ENCODE measurements at places on chromosomes 16 and 17. TPM values are rescaled to one million over a fixed set of nuclear protein-coding genes. Genes with fewer than 3 reads are reported as not detected.

GRCh38 chr17:70184207-70184606, 14.9 kb downstream of the KCNJ2 start:
- no peak overlapping the region for H3K27ac ChIP-seq
- no peaks in the 10 kb centered on the region for H3K27me3 ChIP-seq
- H3K4me1 ChIP-seq = no peaks in the 10 kb centered on the region
- no peak overlapping the region for H3K4me3 ChIP-seq
- H3K36me3 ChIP-seq = no peaks in the 10 kb centered on the region
- no peak for DNase-seq

GRCh38 chr17:39769974-39770587, 32.3 kb downstream of the GRB7 start:
- DNase-seq = peak; percentile 84
- peaks cover 84% of the 10 kb centered on the region for H3K4me1 ChIP-seq
- H3K27ac ChIP-seq = peak overlapping the region; percentile 85
- no peak overlapping the region for H3K4me3 ChIP-seq
- H3K27me3 ChIP-seq = no peaks in the 10 kb centered on the region

Gene OTOP2
- not detected for total RNA-seq

- H3K27ac ChIP-seq = no peak overlapping the region
- DNase-seq = no peak
- no peaks in the 10 kb centered on the region for H3K27me3 ChIP-seq
- H3K4me3 ChIP-seq = no peak overlapping the region
- H3K4me1 ChIP-seq = no peaks in the 10 kb centered on the region
- no peaks in the 10 kb centered on the region for H3K36me3 ChIP-seq
These were observed 10.9 kb downstream of the CDRT4 start for GRCh38 chr17:15456496-15456895.

- no peak for DNase-seq
- H3K4me3 ChIP-seq = no peak overlapping the region
- H3K36me3 ChIP-seq = peaks cover 7% of the 10 kb centered on the region
- no peak overlapping the region for H3K27ac ChIP-seq
These were observed 6.7 kb downstream of the SDR42E1 start for GRCh38 chr16:82004601-82005000.

GRCh38 chr17:67412032-67412431, 35.0 kb downstream of the PITPNC1 start:
- H3K36me3 ChIP-seq = no peaks in the 10 kb centered on the region
- H3K27ac ChIP-seq = peak overlapping the region; percentile 11
- no peak overlapping the region for H3K4me3 ChIP-seq

GRCh38 chr17:42531455-42532354, 4.3 kb upstream of the NAGLU start:
- H3K4me1 ChIP-seq = peaks cover 54% of the 10 kb centered on the region
- H3K4me3 ChIP-seq = peak overlapping the region; percentile 33

DNA sequence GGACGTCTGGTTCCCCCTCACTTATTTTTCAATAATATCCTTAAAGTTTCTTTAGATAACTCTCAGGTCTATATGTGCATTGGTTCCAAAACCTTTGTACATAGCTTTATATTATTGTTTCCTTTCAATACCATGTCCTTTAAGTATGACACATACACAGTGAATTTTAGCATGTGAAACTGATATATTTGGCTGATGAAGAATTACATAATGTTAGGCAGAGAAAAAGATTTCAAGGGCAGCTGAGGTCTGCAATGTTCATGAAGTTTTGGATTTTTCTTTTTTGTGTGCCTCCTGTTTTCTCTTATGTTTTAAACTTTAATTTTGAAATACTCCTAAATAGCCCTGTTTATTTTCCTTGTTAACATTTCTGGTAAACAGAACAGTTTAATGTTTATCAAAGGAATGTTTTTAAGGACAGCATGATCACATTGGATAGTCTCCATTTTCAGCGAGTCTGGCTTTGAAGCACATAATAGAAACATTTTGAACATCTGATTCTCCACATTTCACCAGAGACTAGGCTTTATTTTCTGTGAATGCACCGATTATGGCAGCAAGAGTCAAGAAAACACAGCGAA, 32.9 kb upstream of the FBXO47 start:
- peaks cover 11% of the 10 kb centered on the region for H3K4me1 ChIP-seq
- no peaks in the 10 kb centered on the region for H3K27me3 ChIP-seq
- no peak for DNase-seq

DNA sequence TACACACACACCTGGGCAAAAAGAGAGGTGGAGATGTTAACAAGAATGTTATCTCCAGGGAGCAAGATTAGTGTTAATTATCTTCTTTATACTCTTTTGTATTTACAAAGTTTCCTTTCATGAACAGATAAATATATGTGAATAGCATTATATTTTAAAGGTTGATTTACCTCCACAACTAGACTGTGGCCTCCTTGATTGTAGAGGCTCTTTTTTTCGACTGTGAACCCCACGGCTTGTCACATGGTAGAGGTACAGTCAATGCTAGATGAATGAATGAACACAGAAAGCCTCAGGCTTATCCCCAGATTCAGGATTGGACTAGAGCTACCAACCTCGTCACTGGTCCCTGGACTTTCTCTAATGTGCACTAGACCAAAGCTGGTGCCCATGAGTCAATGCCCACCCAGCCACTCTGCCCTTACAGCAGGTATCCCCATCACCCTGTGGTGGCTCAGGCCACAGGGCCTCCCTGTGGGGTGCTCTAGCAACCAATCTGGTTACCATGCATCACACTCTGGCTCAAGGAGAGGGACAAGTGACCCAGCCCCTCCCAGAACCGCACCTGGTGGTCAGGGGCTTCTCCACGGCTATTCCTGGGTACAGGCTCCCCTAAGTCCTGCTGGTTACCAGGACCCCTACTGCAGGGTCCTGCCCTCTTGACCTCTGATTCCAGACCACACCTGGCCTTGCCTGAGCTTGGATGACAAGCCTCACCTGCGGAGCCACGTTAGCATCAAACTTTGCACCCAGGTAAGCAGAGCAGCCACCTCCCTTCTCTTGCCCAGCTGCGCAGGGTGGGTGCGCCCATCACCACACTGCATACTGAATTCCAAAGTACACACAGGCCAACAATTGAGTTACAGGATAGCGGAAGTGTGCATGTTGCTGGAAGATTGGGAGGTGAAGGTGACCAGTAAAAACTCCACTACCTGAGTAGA, 101.0 kb downstream of the CDYL2 start:
- no peak overlapping the region for H3K27ac ChIP-seq
- H3K4me3 ChIP-seq = no peak overlapping the region
- H3K36me3 ChIP-seq = no peaks in the 10 kb centered on the region
- H3K27me3 ChIP-seq = no peaks in the 10 kb centered on the region
- no peak for DNase-seq

Gene MARCHF10
- 1.2 TPM for total RNA-seq

- H3K27ac ChIP-seq = no peak overlapping the region
- DNase-seq = no peak
- H3K4me3 ChIP-seq = no peak overlapping the region
- H3K36me3 ChIP-seq = no peaks in the 10 kb centered on the region
- H3K27me3 ChIP-seq = no peaks in the 10 kb centered on the region
These were observed 124.0 kb upstream of the PMFBP1 start for GRCh38 chr16:72295914-72296313.

DNA sequence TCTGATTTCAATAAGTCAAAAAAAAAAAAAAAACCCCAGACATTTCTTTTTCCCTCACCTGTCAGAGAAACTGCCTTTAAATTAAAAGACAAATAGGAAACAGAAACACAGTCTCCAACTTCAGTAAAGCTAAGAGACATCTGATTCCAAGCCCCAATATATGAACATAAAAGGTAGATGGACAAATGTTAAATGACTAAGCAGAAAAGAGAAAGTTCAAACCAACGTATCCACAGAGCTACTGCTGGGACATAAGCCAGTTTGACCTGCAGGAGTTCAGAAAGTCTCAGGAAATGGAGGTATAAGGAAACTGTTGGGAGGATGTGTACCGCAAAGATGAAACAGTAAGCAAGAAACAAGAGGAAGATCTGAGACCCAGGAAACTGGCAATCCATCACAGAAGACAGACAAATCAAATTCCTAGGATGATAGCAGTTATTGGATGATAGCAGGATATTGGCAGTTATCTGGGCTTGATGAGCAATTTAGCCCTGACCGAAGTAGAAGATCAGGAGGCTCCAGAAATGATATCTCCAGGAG, 135.0 kb downstream of the BRIP1 start:
- H3K4me1 ChIP-seq = no peaks in the 10 kb centered on the region
- no peak for DNase-seq
- H3K36me3 ChIP-seq = no peaks in the 10 kb centered on the region
- no peak overlapping the region for H3K27ac ChIP-seq
- H3K27me3 ChIP-seq = no peaks in the 10 kb centered on the region

DNA sequence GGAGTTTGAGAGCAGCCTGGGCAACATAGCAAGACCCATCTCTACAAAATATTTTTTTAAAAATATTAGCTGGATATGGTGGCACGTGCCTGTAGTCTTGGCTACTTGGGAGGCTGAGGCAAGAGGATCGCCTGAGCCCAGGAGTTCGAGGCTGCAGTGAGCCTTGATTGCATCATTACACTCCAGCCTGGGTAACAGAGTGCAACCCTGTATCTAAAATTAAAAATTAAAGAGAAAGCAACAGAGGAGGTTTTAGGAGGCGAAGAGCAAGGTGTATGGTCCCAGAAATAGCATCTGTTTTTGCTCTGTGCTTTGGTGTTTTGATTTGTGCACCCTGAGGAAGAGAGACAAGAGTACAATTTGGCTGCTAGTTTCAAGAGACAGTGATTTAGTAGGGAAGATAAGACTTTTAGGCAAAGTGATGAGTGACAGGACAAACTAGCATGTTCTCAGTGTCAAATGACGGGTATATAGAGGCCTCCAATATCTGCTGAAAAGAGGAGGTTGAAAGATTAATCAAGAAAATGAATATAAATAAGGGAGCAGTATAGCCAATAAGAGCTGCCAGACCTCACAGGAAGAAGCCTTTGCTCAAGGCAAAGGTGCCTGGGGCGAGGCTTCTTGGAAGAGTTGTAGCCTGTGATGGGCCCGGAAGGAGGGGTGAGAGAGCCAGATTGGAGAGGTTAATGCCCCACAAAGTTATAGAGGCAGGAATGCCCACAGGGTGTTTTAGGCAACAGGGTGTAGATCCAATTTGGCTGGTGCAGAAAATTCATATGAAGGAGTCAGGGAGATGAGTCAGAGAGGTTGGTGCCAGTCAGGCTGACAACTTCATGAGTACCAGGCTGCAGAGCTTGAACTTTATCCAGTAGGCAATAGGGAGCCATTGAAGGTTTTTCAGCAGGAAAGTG, 11.4 kb downstream of the HLF start:
- H3K27ac ChIP-seq = no peak overlapping the region
- H3K36me3 ChIP-seq = no peaks in the 10 kb centered on the region
- DNase-seq = no peak
- H3K4me1 ChIP-seq = no peaks in the 10 kb centered on the region
- H3K4me3 ChIP-seq = no peak overlapping the region
- H3K27me3 ChIP-seq = peaks cover 10% of the 10 kb centered on the region

Gene KRT31
- total RNA-seq = not detected

DNA sequence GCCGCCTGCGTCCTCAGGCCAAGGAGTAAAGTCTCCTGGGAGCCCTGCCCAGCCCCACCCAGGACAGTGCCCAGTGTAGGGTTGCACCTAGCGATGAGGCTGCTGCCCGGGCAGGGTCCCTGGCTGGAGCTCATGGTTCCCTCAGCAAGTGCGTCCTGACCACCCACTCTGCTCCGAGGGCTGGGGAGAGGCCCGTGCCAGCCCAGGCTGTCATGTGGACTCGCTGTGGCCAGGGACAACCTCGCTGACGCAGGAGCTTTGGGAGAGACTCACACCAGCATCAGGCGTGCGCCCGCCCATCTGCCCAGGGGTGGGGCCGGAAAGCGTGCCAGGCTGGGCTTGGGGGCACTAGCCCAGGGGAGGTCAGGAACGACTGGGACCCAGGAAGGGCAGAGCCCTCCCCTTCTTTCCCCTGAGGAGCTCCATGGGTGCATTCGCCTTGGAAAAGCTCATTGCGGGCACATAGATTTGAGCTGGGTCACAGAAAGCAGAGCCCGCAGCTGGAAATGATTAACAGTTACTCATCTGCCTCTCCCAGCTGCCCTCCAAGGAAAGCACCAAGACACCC, 19.7 kb downstream of the DPEP1 start:
- no peak for DNase-seq
- no peaks in the 10 kb centered on the region for H3K27me3 ChIP-seq
- no peaks in the 10 kb centered on the region for H3K36me3 ChIP-seq
- H3K4me1 ChIP-seq = no peaks in the 10 kb centered on the region

- peak overlapping the region; percentile 54 for H3K27ac ChIP-seq
- H3K27me3 ChIP-seq = no peaks in the 10 kb centered on the region
- H3K36me3 ChIP-seq = peaks cover 4% of the 10 kb centered on the region
- H3K4me3 ChIP-seq = peak overlapping the region; percentile 78
These were observed 810 bp upstream of the GAN start for GRCh38 chr16:81313701-81314602.

DNA sequence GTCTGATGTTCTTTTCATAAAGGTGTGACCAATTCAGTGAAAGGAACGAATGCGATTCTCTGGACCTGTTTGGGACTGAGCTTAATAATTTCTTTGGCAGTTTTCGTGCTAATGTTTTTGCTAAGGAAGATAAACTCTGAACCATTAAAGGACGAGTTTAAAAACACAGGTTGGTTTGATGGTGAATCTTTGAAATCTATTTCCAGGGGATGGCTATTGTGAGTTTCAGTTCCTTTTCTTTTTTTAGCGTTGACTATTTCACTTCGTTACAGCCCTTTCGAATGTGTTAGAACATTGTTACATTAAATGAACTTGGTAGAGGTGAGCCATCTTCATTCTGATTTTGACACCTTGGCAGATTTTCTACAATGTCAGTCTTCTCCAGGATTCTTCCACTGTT, 1.2 kb downstream of the TNFRSF17 start:
- peak overlapping the region; percentile 17 for H3K27ac ChIP-seq
- no peak overlapping the region for H3K4me3 ChIP-seq
- H3K36me3 ChIP-seq = no peaks in the 10 kb centered on the region
- H3K27me3 ChIP-seq = no peaks in the 10 kb centered on the region
- DNase-seq = no peak
- H3K4me1 ChIP-seq = no peaks in the 10 kb centered on the region

- H3K4me1 ChIP-seq = peaks cover 32% of the 10 kb centered on the region
- no peak overlapping the region for H3K4me3 ChIP-seq
- DNase-seq = no peak
- peaks cover 25% of the 10 kb centered on the region for H3K36me3 ChIP-seq
These were observed 2.3 kb downstream of the CTDNEP1 start for GRCh38 chr17:7249214-7249613.

GRCh38 chr16:54446639-54447038, 160.1 kb upstream of the IRX3 start:
- H3K27ac ChIP-seq = no peak overlapping the region
- H3K36me3 ChIP-seq = no peaks in the 10 kb centered on the region
- H3K27me3 ChIP-seq = no peaks in the 10 kb centered on the region
- H3K4me3 ChIP-seq = no peak overlapping the region

DNA sequence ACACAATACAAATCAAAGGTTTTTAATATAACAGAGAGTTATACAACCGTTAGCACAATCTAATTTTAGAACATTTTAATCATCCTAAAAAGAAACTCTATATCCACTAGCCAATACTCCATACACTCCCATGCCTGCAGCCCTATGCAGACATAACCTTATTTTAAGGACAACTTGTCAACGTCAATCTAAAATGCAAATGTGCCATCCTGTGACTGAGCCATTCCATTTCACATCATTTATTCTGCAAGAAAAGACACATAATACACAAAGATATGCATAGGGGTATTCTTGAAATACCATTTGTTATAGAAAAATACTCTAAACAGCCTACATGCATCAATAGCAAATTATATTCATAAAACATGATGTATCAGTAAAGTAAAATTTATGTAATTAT, 106.7 kb downstream of the CEP112 start:
- H3K36me3 ChIP-seq = no peaks in the 10 kb centered on the region
- no peaks in the 10 kb centered on the region for H3K4me1 ChIP-seq
- no peak overlapping the region for H3K27ac ChIP-seq
- no peak overlapping the region for H3K4me3 ChIP-seq
- DNase-seq = no peak
- H3K27me3 ChIP-seq = no peaks in the 10 kb centered on the region

- DNase-seq = no peak
- no peaks in the 10 kb centered on the region for H3K36me3 ChIP-seq
- H3K4me1 ChIP-seq = no peaks in the 10 kb centered on the region
- H3K27me3 ChIP-seq = peaks cover 2% of the 10 kb centered on the region
These were observed 163.7 kb downstream of the WSCD1 start for GRCh38 chr17:6233856-6234255.

Measured in natural killer cell (primary cell).